ENCODE measurements at places on chromosomes 2 and 18.

GRCh38 chr2:30255466-30256408 is 24.4 kb downstream of the LBH start:
- DNase-seq = no peak

DNA sequence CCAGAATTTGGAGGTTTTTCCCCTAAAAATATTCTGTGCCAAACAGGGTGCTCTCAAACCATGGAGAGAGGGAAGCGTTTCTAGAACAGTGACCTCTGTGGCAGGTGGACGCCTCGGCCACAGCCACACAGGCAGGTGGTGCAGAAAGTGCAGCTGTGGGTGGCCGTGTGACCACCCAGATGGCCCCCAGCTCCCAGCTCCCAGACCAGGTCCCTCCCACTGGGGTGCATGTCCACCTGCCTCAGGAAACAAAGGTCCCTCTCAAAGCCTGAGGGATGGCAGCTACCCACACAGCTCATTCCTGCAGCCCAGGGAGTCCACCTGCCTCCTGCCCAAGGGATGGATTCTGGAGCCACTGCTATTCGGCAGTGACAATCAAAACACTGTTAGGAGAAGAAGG is 74.5 kb upstream of the PXDN start:
- DNase-seq = no peak

- no peak for DNase-seq
Measured at GRCh38 chr2:71720596-71721361, 267.4 kb downstream of the DYSF start.

GRCh38 chr2:99706735-99707134 is 216.9 kb upstream of the REV1 start:
- no peak for DNase-seq

DNA sequence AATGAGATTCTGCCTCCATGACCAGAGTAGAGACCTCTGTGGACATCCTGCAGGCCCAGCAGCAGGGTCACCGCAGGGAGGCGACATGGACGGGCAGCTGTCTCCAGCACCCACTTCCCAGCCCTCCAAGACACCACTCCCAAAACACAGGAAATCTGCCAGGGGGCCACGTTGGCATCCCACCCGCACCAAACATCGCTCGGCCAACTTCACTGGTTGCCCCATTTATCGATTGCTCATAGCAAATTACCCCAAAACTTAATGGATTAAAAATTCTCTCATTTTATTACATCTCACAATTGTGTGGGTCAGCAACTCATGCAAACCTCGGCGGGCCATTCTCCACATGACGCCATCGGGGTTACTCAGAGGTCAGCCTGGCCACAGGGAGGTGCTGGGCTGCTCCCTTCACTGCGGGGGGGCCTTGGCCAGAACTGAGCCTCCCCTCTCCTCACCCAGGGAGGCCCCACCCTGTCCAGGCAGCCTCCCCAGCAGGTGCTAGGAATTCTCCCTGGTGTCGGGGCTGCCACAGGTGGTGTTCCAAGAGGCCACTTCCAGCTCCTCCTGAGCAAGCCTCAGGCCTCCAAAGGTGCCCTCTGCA is 420.7 kb upstream of the MYT1L start:
- no peak for DNase-seq

DNA sequence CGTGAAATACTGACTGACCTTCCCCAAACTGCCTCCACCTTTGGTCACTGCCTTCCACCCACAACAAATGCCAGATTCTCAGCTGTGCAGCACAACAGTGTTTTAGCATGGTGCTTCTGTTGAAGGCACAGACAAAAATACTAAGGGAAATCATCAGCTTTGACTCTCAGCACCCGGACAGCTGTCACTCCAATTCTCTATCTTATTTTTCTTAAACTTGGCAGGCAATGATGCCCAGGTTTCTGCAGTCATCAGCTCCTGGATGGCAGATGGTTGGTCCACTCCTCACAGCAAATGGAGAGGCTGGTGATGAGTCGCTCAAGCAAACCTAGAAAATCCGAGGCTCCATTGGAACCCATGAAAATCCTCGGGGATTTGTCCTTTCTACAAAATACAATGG is 2.9 kb upstream of the FAM124B start:
- DNase-seq = no peak

DNA sequence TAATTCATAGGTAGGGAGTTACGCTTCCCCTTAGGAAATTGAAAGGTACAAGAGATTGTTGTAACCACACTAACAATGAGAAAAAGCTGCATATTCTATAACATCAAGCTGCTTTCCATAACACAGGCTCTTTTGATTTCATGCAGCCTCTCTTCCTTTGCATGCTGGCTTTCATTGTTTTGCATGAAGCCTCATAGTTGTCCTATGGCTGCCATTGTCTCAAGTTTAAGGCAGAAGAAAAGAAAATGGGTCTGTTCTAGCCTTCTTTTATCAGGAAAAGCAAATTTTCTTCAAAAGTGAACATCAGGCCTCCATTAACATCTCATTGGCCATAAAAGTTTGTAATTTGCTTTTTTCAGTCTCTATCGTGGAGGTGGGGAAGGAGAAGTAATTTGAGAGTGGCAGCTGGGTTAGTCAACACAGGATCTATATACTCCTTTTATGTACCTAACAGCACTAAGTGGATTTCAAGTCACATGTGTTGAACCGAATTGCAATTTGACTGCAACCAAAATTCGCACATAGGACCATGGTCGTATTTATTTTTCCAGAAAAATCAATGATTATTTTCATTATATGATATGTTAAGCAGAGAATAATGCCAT is 248.5 kb upstream of the RND3 start:
- DNase-seq = no peak

DNA sequence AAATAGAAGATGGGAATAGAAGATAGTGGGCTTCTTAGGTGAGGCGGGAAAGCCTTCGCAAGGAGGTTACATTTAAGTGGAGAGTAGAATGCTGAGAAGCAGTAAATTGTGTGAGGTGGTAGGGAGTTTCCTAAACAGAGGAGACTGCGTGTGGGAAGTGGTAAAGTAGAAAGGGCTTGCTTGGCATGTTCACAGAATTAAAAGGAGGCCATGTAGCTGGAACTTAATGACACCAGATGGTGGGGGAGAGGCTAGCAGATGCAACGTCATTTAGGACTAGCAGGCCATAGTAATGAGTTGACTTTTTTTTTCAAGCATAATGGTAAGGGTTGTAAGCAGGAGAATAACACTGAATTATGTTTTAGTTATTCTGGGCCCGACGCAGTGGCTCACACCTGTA is 13.0 kb upstream of the RTN4 start:
- DNase-seq = no peak

DNA sequence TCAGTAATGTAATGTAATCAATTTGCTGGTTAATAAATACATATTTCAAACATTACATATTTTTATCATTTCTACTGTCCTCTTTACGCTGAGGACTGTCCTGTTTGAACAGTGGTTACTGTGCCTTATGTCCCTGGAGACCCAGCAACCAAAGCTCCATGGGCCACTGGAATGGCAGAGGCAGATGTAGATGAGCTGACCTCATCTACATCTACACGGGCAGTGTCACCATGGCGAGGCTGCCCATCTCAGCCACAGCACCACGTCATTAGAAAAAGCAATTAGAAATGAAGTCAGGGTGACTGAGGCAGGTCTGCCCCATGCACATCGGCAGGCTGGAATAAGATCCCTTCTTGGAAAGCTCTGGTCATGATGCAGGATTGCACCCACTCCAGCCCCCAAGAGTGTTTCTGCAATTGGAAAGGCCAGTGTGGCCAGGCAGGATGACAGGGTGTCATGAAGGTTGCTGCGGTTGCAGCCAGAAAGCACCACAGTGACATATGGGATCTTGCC is 237.5 kb downstream of the NDUFA10 start:
- no peak for DNase-seq

DNA sequence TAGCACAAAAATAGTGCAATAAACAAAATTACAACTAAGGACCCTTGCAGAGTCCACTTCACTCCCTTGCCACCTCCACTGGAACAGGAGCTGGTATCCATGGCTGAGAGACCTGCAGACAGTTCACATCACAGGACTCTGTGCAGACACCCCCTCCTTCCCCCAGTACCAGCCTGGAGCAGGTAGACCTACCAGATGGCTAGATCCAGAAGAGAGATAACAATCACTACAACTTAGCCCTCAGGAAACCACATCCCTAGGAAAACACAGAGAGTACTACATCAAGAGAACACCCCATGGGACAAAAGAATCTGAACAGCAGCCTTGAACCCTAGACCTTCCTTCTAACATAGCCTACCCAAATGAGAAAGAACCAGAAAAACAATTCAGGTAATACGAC is 49.8 kb downstream of the FBXO15 start:
- no peak for DNase-seq

- no peak for DNase-seq
Measured at GRCh38 chr18:37554399-37554787, 11.2 kb downstream of the CELF4 start.

Data from HTR-8/SVneo (cell line).